ENCODE measurements at places on chromosomes 6 and 20. TPM values are rescaled to one million over a fixed set of nuclear protein-coding genes. Genes with fewer than 3 reads are reported as not detected.

Gene DZANK1
- 0.71 TPM for total RNA-seq

Gene LY86
- total RNA-seq = not detected

Gene IL17F
- total RNA-seq = not detected

Gene PRL
- total RNA-seq = not detected

Gene CRISP3
- total RNA-seq = 0.09 TPM

Gene B4GALT5
- 12.8 TPM for total RNA-seq

Gene SIM1
- not detected for total RNA-seq

Gene ZHX3
- 13.5 TPM for total RNA-seq

Gene NKX2-2
- total RNA-seq = not detected

Gene MCCD1
- not detected for total RNA-seq

Gene ARMC12
- total RNA-seq = not detected

Gene PGC
- not detected for total RNA-seq

Gene NT5E
- total RNA-seq = 50.2 TPM

Gene TMEM170B
- 0.05 TPM for total RNA-seq

Gene SCUBE3
- 0.21 TPM for total RNA-seq

Gene TP53TG5
- not detected for total RNA-seq

Gene HLA-DMA
- total RNA-seq = 0.28 TPM

Gene TAF8
- total RNA-seq = 20.2 TPM

Gene JAG1
- 145 TPM for total RNA-seq

Gene CALHM6
- total RNA-seq = 2.4 TPM

Gene LY6G6C
- 1.5 TPM for total RNA-seq

Gene SEMG1
- not detected for total RNA-seq

Gene RSPO3
- not detected for total RNA-seq

Gene FAM217A
- total RNA-seq = not detected

Gene DDO
- not detected for total RNA-seq

Gene SCAF8
- 21.4 TPM for total RNA-seq

Gene KHDC1L
- not detected for total RNA-seq

Gene TRIM10
- not detected for total RNA-seq

Gene LST1
- not detected for total RNA-seq

Gene HLA-DMB
- total RNA-seq = not detected

Gene UBE2V1
- total RNA-seq = 96.8 TPM

Gene CLVS2
- total RNA-seq = 0.14 TPM

Gene RTN4IP1
- total RNA-seq = 9.5 TPM

Gene C20orf202
- total RNA-seq = 0.05 TPM

Gene PIGT
- 68.6 TPM for total RNA-seq

Gene SLC25A27
- total RNA-seq = 3.1 TPM

Gene LAMA2
- 0.37 TPM for total RNA-seq

Gene NMBR
- total RNA-seq = not detected

Gene NR2E1
- total RNA-seq = not detected

Gene B3GAT2
- not detected for total RNA-seq

Measured in airway epithelial cell (primary cell).